Panc1 (cell line): ENCODE measurements at places on chromosomes 5 and 9.

DNA sequence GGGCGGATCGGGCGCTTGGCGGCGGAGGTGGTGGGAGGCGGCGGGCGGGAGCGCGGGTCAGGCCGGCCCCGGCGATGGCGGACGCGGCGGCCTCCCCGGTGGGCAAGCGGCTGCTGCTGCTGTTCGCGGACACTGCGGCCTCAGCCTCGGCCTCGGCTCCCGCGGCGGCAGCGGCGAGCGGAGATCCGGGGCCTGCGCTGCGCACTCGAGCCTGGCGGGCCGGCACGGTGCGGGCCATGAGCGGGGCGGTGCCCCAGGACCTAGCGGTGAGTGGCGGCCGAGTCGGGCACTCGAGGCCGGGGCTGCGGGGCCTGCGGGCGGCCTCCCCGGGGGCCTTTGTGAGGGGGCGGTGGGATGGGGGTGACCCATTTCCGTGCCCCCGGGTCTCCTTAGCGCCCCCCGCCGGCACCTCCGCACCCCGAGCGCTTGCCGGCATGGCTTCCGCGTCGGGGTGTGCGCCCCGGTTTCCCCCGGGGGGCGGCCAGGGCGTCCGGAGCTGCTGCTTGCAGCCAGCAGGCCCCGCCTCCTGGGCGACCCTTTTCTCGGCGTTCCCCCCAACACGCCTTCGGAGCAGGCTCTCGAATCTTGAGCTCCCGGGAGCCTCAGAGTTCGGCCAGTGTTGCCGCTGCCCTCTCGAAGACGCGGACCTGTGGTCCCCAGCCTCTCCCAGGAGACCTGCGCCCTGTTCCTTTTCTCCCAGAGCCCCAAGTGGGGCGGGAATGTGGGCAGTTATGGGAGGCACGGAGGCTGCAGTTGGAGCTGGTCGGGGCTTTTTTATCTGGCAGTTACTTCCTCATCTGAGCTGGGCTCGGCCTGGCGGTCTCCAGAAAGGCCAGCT is 456 bp downstream of the KDM3B start:
- DNase-seq = no peak

GRCh38 chr5:68268101-68268851 is 52.7 kb downstream of the PIK3R1 start:
- no peak for DNase-seq

- no peak for DNase-seq
These were observed 183.7 kb downstream of the ZNF462 start for GRCh38 chr9:107046692-107047091.

DNA sequence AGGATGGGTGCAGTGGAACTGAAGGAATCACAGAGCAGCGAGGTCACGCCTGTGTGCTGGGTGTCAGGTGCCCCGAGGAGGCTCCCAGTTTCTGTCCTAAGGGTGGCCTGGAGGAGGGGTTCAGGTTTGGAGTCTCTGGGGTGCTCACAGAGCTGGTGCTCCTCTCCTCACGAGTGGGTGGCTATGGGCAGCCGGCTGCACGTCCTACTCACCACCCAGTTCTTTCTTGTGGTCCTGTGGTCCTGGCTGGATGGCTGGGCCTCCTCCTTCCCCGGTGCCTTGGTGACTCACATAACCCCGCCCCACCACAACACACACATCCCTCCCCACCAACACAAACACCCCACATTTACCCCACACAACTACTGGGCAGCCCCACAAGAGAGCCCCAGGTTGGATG is 9.9 kb upstream of the PTGS1 start:
- DNase-seq = no peak

- DNase-seq = no peak
These were observed 201.2 kb downstream of the TSSK1B start for GRCh38 chr5:113233606-113234005.

- DNase-seq = no peak
These were observed 214.2 kb downstream of the TMEM232 start for GRCh38 chr5:110512266-110512665.

DNA sequence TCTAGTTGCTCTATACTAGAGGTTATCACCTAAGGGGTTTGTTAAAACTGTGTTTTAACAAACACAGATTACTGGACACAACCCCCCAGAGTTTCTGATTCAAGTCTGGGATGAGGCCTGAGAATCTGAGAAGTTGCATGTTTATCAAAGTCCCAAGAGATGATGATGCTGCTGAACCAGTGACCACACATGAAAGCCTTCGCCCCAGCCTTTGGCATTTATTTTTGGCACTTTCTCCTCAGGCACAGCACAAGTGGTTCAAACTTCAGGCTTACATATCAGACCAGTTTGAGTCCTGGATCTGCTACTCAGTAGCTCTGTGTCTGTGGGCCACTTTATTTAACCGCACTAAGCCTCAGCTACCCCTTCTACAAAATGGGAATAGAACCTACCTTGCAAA is 407.2 kb upstream of the PIK3R1 start:
- no peak for DNase-seq

DNA sequence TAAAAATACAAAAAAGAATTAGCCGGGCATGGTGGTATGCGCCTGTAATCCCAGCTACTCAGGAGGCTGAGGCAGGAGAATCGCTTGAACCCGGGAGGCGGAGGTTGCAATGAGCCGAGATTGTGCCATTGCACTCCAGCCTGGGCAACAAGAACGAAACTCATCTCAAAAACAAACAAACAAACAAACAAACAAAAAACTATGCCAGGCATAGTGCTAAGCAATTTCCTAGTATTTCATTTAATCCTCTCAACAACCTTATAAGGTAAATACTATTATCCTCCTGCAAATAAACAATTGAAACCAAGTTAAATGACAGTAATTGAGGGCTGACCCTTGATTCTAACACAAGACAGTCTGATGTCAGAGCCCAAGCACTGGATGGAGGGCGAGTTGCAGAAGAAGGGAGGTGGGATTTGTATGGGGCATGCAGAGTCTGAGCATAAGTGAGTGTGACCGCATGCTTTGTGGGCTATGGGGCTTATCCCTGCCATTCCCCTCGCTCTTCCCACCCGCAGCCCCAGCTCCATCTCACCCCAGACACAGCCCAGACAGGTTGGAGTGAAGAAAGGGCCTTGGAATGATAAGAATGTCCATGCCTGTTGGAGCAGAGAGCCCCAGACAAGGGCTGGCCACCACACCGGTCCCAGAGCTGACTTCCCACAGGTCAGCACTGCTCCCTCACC is 24.3 kb upstream of the RPS14 start:
- DNase-seq = no peak

DNA sequence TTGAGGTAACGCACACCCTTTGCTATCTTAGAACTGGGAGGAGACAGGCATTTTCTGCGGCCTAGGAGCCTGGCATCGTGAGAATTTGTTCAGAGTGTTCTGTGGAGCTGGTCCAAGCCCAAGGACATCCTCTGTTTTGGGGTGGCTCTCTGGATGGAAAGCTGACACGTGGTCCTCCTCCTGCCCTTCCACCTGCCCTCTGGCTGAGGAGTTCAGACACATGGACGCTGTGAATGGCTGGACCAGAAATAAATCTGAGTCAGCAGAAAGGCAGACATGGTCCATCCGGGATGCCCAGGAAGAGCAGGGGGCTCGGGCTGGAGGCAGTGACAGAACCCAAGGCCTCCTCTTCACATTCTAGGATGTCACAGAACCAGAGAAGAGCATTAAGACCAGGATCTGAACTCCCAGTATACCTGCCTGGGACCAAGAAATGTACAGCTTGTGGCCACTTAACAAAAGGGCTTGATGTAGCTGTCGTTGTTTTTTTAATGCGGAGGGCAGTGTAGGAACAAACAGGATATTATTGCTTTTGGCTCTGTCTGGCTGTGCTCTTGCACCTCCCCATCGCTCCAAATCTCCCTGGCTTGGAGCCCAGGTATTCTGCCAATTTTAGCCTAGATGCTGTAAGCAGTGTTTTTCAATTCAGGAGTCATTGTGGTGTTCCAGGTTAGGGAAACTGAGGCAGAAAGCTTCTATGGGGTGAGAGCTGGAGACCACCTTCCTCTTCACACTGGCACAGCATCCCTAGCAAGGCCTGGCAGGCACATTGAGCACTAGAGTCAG is 2.4 kb downstream of the CKMT2 start:
- no peak for DNase-seq

DNA sequence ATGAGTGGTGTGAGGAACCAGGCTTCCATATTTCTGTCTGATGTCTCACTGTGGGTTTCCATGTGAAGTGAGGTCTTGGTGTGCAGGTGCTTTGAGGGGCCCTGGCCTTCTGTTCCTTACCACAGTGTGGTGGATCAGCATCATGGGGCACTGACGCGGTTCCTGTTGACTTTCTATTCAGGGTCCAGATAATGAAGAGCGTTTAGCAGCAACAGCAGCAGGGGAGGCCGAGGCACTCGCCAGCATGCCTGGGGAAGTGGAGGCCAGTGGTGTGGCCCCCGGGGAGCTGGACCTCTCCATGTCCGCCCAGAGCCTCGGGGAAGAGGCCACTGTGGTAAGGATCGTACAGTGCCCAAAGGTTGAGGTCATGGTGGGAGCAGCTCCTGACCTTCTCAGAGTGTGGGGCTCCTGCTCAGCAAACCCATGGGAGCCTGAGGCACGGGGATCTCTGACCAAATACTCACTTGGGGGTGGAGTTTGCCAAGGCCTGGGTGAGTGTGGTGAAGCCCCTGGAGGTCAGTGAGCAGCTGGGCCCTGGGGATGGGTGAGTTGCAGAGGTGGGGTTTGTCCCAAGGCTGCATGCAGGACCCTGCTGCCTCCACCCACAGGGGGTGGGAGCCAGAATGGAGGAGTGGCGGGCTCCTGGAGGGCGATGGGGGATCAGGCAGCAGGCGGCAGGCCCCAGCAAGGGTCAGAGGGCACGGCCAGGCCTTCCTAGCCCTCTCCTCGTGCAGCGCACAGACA is 61.2 kb downstream of the COL15A1 start:
- no peak for DNase-seq

GRCh38 chr5:173279166-173279565 is 44.2 kb upstream of the NKX2-5 start:
- no peak for DNase-seq

- no peak for DNase-seq
These were observed 89.7 kb upstream of the IRX2 start for GRCh38 chr5:2841208-2841607.

- DNase-seq = no peak
These were observed 111.2 kb downstream of the INSYN2B start for GRCh38 chr5:169869066-169869465.

DNA sequence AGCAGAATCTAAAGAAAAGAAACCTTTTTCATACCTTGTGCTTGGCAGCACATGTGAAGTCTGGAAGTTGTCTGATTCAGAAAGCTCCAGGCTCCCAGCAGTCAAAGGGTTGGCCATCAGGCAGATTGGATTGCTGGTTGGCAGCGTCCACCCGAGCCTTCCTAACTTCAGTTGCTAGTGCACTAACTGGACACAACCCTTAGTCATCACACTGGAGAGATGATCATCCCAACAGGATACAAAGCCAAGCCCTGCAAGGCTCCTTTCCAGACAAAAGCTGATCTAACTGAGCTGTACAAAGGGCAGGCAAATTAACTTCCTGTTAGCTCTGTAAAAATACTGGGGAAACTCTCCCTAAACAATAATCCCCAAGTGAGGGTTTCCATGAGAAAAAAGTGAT is 185.6 kb downstream of the SNX18 start:
- no peak for DNase-seq

- no peak for DNase-seq
These were observed 163.8 kb downstream of the SEC61B start for GRCh38 chr9:99385814-99386279.

DNA sequence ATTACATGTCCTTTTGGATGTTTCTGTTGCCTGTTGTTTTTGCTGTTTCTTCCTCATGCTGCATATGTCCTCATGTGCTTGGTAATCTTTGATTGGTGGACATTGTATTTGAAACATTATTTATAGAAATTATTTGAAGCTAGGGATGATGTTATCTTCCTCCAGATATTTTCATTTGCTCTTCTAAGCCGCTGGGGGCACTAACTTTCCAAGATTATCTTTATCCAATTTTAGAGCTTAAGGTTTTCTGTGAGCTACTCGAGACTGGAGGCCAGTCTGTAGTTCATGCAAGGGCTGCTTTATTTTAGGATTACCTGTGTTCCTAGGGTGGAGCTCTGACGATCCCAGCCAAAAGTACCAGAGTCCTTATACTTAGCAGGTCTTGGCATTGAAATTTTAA is 40.9 kb downstream of the STX17 start:
- no peak for DNase-seq

DNA sequence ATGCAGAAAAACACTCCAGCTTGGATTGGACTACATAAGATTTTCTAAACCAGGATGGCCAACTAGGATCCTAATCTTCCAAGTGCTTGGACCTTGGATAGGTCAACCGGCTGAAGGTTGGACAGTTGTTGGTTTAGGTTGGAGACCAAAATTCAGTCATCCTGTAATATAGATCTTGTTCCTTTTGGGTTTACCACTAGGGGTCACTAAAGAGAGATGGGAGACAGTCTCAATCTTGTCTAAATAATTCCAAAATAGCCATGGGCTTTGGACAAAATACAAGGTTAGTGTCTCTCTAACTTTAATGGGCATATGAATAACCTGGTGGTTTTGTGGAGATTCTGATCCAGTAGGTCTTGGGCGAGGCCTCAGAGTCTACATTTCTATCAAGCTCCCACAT is 148.7 kb upstream of the ERCC6L2 start:
- DNase-seq = peak; percentile 8

- no peak for DNase-seq
These were observed 5.6 kb upstream of the IER5L start for GRCh38 chr9:129183495-129184218.

DNA sequence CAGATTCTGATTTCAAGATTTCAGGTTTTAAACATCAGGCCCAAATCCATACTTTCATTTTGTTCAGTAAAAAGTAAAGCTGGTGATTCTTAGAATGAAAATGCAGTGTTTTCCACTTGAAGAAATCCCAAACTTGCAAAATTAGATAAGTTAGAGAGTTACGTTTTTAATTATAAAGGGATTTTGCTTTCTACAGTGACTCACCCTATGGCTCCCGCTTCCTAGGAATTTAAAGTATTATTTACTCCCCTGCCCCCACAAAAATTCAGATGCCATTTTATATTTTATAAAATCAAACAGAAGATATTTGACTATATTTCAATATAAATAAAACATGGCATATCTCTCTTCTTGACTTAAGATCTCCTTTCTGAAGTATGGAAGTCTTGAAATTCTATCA is 402.9 kb downstream of the ZSWIM6 start:
- no peak for DNase-seq

GRCh38 chr9:14277761-14278160 is 36.2 kb downstream of the NFIB start:
- no peak for DNase-seq

- no peak for DNase-seq
These were observed 10.1 kb downstream of the KCNV2 start for GRCh38 chr9:2727374-2727773.

- no peak for DNase-seq
These were observed 52.1 kb upstream of the KIAA1958 start for GRCh38 chr9:112434487-112434886.

DNA sequence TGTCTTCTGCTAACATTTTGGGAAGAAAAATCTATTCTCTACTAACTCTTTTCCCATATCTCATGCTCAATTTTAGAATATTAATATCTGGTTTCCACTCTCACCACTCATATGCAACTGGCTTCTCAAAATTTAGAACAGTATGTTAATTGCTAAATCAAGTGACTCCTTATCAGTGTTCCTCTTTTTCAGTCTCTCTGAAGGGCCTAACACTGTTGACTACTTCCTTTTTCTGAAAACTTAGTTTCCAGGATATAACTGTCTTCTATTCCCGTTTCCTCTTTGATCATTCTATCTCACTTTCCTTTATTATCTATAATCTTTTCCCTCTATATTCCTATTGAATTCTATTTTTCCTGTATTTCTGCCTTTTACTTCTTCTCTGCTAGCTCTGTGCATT is 1717.2 kb upstream of the C9orf72 start:
- no peak for DNase-seq

GRCh38 chr5:60597572-60598320 is 102.2 kb downstream of the DEPDC1B start:
- DNase-seq = no peak
